CD8-positive, alpha-beta memory T cell (primary cell): ENCODE measurements at places on chromosomes 16 and 17.

DNA sequence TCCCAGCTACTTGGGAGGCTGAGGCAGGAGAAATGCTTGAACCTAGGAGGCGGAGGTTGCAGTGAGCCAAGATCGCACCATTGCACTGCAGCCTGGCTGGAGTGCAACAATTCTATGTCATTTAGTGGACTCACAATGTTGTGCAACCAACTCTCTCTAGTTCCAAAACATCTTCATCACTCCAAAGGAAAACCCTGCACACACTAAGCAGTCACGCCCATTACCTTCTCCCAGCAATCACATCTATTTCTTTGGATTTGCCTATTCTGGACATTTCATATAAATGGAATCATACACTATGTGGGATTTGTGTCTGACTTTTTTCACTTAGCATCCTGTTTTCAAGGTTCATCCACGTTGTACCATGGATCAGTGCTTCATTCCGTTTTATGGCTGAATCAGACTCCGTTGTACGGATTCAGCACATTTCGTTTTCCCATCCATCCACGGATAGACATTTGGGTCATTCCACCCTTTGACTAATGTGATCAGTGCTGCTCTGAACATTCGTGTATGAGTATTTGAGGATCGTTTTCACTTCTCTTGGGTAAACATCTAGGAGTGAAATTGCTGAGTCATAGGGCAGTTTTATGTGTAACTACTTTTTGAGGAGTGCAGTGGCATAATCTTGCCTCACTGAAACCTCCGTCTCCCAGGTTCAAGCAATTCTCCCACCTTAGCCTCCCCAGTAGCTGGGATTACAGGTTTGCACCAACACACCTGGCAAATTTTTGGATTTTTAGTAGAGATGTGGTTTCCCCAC is 45.4 kb upstream of the EMP2 start:
- DNase-seq = no peak

DNA sequence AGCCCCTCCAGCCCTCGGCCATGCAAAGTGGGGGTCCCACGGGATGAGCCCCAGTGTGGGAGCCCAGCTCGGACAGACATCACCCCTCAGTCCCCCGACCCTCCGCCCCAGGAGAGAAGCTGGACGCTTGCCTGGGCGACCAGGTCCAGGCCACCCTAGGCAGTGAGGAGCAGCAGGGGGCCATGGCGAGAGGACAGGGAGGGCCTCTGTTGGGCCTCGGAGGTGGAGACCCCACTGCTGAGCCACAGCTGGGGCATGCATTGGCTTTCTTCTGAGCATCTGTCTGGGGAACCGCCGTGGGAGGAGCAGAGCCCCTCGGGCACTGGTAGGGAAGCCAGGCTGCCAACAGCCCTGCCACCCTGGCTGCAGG is 13.0 kb downstream of the ACTG1 start:
- DNase-seq = no peak

DNA sequence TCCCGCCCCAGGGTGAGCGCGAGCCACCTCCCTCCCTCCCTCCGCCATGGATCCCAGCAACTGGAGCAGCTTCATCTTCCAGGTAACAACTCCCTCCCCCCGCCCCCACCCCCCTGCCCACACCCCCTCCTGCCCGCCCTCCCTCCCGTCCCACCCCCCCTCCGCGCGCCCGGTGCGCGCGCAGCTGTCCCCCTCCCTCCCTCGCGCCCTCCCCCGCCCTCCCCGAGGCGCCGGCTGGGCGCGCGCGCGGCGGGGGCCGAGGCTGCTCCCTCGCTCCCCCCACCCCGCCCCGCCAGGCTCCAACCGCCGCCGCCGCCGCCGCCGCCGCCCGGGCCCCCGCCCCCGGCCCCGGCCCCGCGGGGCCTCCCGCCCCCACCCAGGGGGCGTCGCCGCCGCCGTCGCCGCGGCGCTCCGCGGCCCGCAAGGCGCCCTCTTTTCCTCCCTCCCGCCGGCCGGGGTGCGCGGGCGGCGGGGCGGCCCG is at the start of gene MAZ:
TSS of gene MAZ (plus strand) at position 431 of the 481 bp plus-strand sequence. CDS start 173 bp downstream, outside the sequence.
- DNase-seq = no peak

DNA sequence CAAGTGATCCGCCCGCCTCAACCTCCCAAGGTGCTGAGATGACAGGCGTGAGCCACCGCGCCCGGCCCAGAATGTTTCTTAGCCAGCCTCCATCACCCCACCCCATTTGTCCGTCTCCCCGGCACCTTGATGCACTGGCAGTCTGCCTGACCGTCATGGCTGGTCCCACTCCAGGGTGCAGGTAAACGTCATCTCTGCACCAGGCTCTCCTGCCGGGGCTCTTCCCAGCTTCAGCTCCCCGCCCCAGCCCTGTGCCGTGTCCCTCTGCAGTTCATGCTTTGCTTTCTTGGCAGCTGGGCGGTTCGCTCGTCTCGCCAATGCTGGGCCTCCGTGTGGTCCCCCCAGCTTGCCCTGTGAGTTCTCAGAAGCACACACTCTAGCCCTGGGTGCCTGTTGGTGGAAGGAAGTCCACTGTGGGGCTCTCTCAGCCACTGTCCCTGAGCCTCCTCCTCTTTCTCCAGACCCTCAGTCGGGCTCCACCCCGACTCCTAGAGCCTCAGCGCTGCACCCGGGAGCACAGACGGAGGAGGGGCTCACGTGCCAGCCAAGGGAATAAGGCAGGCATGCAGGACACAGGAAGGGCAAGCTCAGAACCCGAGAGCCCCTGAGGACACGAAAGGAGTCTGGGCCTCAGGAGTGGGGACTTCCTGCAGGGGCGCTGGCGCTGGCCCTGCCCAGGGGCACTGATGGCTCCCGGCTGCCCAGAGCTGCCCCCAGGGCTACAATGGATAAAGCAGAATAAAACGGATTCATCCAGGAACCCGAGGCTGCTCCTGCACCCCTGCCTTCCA is 12.0 kb downstream of the HS3ST6 start:
- no peak for DNase-seq

DNA sequence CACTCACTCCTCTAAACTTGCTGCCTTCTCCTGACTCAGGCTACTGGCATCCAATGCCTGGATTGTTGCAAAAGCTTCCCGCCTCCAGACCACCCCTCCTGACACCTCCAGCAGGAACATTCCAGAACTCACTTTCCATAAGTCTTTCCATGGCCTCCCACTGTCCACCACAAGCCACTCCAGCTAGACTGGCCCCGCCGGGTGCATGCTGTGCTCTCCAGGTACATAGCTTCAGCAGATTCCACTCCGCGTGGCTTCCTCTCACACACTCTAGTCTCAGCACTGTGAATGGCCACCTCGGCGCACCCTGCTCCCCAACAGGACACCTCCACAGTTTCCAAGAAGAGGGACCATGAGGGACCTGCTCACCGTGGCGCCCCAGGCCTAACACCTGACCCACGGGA is 25.9 kb upstream of the FAAP100 start:
- no peak for DNase-seq

DNA sequence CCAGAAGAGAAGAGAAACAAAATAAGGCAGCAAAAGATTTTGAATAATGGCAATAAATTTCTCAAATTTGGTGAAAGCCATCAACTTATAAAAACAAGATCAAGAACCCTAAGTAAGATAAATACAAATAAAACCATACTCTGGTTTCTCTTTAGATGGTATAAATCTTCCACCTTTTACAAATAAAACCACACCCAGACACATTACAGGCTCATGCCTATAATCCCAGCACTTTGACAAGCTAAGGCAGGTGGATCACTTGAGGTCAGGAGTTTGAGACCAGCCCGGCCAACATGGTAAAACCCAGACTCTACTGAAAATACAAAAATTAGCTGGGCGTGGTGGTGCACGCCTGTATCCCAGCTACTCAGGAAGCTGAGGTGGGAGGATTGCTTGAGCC is 43.8 kb downstream of the TTLL6 start:
- no peak for DNase-seq
